ENCODE measurements at places on chromosomes 7 and 10.

GRCh38 chr7:157963526-157963925 lies 624.1 kb downstream of the PTPRN2 start:
- DNase-seq, result no peak

GRCh38 chr10:43186150-43186549 lies 47.9 kb downstream of the CSGALNACT2 start:
- no peak for DNase-seq

- no peak for DNase-seq
Observed at GRCh38 chr7:142654398-142654797, 94.9 kb upstream of the PRSS1 start.

- no peak for DNase-seq
Observed at GRCh38 chr10:22945934-22946673, 18.3 kb downstream of the ARMC3 start.

GRCh38 chr7:106575138-106575823 lies 85.7 kb downstream of the CCDC71L start:
- no peak for DNase-seq

DNA sequence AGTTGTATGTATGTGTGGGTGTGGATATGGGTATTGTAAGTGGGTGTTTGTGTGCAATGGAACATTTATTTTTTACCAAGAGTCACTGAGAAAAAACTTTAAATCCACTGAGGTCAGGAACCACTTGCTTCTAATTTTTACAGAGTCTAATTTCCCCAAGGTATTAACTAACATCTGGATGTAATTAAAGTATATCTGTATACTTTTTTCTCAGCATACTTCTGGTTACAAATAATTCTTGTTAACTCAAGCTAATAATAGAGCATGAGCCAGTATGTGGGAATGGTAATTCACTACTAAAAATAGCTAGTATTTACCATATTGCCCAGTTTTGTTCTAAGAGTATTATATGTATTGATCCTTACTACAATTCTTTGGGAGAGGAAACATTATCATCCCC lies 24.6 kb upstream of the STEAP4 start:
- no peak for DNase-seq

GRCh38 chr7:42100156-42100508 lies 136.9 kb downstream of the GLI3 start:
- DNase-seq, result no peak

- no peak for DNase-seq
Observed at GRCh38 chr7:74489997-74490945, 36.6 kb downstream of the GTF2IRD1 start.

DNA sequence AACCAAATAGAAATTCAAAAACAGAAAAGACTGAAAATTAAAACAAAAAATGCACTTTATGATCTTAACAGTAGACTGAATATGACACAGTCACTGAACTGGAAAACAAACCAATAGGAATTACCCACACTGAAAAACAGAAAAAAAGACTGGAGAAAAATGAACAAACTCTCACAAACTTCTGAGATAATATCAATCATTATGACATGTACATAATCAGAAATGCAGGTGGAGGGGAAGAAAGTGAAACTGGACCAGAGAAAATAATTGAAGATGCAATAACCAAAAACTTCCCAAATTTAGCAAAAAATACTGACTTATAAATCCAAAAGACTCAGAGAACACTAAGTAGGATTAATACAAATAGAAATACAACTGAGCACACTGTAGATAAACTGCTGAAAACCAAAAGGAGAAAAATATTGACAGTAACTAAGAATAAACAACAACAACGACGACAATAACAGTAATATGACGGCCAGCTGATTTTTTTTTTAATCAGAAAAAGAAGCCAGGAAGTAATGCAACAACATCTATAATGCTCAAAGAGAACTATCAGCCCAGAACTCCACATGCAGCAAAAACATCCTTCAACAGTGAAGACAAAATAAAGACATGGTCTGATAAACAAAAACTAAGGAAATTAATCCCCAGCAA lies 108.1 kb downstream of the ZFAND4 start:
- no peak for DNase-seq

- DNase-seq, result no peak
Observed at GRCh38 chr7:86785641-86786040, 141.9 kb downstream of the GRM3 start.

- no peak for DNase-seq
Observed at GRCh38 chr7:77797734-77798393, 370 bp downstream of the TMEM60 start.

- DNase-seq, result no peak
Observed at GRCh38 chr7:99030951-99031350, 113.0 kb downstream of the SMURF1 start.

DNA sequence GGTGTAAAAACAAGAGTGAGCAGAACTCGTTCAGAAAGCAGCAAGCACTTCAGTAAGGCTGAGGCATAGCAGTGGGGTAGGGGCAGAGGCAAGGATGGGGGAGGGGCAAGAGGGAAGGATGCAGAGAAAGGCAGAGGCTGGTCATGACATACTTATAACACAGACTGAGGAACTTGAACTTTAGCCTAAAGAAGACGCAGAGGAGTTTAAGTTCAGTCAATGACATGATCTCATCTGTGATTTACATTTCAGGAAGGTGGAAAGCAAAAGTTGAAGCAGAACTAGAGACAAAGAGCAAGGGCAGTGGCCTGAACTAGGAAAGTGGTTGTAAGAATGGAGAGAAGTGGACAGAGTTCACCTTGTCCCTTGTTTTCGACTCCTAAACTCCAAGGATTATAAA lies 15.8 kb downstream of the MACC1 start:
- no peak for DNase-seq

DNA sequence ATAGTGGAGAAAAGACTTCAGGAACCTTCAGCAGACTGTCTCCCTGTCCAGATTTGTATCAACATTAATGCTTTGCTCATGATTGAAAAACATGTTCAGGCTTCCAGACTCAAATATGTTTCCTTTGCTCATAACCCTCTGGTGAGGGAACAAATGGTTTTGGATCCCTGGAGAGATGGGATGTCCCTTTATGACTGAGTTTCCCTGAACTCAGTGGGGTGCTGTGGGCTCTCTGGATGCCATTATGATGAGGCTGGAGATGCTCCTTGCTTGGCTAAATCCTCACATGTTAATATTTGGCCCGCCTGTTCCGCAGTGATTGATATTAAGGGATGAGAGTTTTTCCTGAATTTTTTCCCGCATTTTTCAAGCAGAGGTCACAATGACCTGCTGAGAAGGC lies 749.4 kb downstream of the SUGCT start:
- DNase-seq, result no peak

DNA sequence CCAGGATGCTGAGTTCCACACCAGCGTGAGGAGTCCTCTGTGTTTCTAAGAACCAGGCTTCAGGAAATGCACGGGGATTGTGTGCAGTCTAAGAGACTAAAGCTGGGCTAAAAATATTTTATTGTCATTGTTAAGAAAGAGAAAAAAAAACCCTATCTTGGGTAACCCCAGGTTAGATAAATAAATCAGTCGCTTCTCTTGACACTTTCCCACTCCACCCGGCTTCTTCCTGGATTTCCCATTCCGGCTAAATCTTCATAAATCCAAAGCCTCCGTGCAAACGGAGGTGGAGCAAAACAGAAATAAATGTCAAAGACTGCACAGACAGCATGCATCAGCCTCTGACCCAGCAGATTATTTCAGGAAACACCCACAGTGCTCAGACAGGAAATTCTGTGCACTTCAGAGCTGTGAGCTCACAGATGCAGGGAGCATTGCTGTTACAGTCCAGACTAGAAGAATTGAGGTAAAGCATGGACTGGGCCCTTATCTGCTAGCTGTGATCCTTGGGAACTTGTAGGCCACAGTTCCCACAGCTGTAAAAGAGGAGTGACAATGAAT lies 44.8 kb upstream of the GRID1 start:
- no peak for DNase-seq

DNA sequence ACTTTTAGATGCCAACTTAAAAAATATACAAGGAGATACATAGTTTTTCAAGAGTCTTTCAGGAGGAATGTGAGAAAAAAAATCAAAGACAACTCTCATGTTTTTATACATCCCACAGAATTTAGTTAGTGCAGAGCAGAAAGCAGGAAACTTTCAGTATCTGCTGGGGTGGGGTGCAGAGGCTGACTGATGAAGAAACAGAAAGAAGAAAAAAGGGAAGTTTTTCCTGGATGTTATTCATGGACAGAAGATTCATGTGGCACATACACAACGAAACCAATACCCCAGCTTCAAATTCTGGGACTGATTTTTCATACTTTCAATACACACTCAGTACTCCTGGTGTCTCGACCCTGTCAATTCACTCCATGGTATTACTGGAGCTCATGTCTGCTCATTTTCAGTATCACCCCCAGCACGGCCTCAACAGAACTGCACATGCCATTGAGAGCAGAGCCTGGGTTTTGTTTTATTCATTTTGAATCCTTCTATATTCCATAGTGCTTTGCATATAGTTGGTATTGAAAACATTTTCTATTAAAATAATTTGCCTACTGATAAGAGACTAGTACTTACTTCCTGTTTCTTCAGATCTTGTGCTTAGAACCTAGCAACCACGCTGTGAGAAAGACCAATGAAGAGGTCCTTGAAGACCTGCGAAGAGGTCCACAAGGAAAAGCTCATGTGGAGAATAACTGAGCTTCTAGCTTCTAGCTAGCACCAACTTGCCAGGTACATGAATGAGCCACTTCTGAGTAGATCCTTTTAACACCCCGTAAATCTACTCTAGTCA lies 49.0 kb downstream of the NDUFB2 start:
- DNase-seq, result no peak

GRCh38 chr10:33377658-33378025 lies 43.2 kb upstream of the NRP1 start:
- DNase-seq, result no peak

- no peak for DNase-seq
Observed at GRCh38 chr7:40041456-40041855, 91.4 kb downstream of the CDK13 start.

DNA sequence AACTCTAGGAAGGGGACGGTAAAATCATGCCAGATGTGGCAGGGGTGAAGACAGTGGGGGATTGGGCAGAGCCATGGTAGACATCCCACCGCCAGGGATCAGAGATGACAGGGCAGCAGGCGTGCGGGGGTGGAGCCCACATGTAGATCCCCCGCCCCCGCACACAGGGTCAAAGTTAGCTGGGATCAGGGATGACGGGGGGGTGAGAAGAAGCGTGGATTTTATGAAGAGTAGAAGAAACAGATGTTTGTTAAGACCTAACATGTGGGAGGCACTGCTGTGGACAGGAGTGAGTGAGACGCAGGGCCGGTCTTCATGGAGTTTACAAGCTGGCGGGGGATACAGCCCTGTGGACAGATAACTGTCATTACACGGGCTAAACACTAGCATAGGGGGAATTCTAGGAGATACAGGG lies 154.0 kb upstream of the KLF14 start:
- no peak for DNase-seq

DNA sequence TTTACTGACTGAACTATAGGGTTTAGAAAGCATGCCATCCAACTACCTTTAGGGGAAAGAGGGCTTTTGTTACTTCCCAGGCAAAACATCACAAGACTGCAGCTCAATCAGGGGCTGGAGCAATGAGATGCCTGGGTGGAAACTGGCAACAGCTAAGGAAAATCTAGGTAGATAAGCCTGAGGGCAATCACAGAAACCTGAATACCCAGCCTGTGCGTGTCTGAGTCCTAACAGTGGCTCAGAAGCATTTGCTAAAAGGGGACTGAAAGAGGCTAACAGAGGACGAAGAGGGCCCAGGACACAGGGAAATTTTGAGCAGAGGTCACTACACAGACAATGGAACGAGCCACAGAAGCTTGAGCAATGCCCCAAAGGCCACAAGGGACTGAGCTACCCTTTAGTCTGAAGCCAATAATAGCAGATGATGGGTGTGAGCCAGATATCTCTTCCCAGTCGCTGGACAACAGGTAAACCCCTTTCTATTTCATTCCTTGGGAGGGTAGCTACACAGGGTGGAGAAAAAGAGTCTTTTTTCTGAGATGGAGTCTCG lies 79.1 kb downstream of the ITGA8 start:
- no peak for DNase-seq

DNA sequence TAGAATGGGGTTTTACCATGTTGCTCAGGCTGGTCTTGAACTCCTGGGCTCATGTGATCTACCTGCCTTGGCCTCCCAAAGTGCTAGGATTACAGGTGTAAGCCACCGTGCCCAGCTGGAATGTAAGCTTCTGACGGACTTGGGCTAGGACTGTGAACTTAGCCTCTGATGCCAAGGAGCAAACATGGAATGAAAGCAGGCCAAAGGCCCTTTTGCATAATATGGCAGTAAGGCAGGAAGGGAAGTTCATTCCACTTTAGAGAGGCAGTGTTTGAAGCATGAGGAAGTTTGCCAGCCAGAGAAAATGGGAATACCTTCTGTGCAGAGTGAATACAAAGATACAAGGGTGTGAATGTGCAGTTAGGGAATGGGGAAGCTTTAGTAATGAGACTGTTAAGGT lies 20.3 kb downstream of the VCL start:
- no peak for DNase-seq

DNA sequence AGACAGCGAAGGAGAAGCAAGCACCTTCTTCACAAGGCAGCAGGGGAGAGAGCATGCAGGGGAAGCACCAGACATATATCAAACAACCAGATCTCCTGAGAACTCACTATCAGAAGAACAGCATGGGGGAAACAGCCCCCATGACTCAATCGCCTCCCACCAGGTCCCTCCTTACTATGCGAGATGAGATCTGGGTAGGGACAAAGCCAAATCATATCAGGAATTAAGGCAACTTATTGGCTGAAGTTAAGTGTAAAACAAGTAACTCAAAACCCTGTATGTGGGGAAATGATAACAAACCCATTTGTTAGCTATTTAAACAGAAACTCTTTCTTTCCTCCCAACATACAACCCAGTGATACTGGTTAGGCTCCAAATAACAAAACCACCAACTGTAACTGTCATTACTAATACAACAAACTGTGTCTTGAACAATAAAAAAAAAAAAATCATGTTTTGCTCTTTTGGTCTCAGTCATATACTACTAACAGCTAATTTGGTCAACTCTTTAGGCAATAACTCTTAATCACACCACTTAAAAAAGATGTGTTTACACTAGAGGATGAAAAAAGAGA lies 57.8 kb downstream of the MINDY3 start:
- no peak for DNase-seq

- no peak for DNase-seq
Observed at GRCh38 chr7:103668279-103668941, 222.4 kb upstream of the SLC26A5 start.

DNA sequence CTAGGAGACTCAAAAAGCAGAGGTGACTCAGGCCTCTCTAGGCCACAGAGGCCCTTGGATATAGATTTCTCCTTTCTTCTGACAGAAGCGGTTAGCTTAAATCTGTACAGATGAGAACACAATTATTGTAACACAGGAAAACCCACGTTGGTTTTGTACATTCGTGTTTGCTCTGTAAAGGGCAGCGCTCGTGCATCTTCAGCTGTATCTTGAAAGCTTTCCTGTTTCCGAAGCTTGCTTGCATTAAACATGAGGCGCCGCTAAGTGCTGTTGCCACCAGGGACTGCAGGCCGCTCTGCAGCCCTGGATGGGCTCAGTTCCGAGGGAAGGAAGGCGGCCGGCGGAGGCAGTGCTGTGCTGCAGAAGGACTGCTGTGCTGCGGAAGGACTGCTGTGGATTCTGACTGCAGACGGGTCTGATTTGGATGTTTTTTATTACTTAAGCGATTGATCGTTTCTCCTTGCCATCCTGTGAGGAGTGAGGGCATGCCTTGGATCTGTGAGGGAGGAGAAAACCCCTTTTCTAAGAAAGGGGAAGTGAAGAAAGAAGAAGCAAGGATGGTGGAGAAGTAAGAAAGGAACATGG lies 53.3 kb downstream of the FHIP2A start:
- no peak for DNase-seq

All from stimulated activated CD8-positive, alpha-beta memory T cell treated with anti-CD3 and anti-CD28 coated beads, Interleukin-4, amount 100 ng/mL, for 4 hours (primary cell).